ENCODE measurements at places on chromosomes 12 and 14. TPM values are rescaled to one million over a fixed set of nuclear protein-coding genes. Genes with fewer than 3 reads are reported as not detected.

GDF3 gene
- 4.3 TPM for polyA plus RNA-seq

SLC5A8 gene
- polyA plus RNA-seq: 0.21 TPM

SPTB gene
- polyA plus RNA-seq: 0.30 TPM

NGB gene
- polyA plus RNA-seq: 0.60 TPM

ACOT6 gene
- polyA plus RNA-seq: not detected

CLEC4C gene
- polyA plus RNA-seq: 0.13 TPM

PRIMA1 gene
- polyA plus RNA-seq: 3.6 TPM

NKX2-1 gene
- not detected for polyA plus RNA-seq

DUSP6 gene
- 99.3 TPM for polyA plus RNA-seq

PLEK2 gene
- 0.41 TPM for polyA plus RNA-seq

REC8 gene
- polyA plus RNA-seq: 9.8 TPM

CLSTN3 gene
- 26.3 TPM for polyA plus RNA-seq

RPGRIP1 gene
- polyA plus RNA-seq: 0.35 TPM

C2CD5 gene
- 13.7 TPM for polyA plus RNA-seq

CCER1 gene
- not detected for polyA plus RNA-seq

Measured in H1 (cell line).